ENCODE measurements at places on chromosomes 5 and 9. TPM values are rescaled to one million over a fixed set of nuclear protein-coding genes. Genes with fewer than 3 reads are reported as not detected.

DNA sequence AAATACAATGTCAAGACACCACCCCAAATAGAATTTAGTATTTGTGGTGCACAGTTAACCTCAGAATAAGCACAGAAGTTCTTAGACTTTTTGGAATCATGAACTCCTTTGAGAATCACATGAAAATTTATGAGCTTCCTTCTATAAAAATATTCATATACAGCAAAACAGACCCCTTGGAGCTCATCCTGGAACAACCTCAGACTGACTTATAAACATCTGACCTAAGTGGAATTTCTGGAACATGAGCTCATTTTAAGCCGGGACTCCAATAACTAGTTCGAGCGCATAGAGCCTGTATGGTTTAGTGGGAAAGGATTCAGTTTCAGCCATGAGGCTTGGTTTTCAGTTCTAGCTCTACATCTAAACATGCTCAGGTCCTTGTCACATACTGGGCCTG is 192.3 kb downstream of the DEPDC1B start:
- no peaks in the 10 kb centered on the region for H3K27me3 ChIP-seq
- H3K27ac ChIP-seq, result no peak overlapping the region
- DNase-seq, result no peak
- H3K4me1 ChIP-seq, result no peaks in the 10 kb centered on the region
- no peak overlapping the region for H3K4me3 ChIP-seq
- H3K36me3 ChIP-seq, result no peaks in the 10 kb centered on the region

DNA sequence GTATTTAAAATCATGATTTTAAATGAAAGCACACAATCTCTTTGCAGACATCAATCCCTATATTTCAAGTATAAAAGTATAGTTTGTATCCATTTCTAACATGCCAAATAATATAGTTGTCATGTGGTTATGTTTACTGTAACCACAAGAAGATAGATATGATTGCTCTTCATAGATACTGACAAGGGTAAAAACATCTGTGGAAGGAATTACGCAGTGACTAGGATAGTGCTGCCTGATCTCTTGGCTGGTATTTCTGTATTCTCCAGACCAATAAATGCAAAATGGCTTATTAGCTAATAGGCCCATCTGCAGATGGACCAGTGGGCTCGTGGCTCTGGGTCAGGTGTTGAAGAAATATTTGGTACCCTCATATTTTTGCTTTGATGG is 34.9 kb upstream of the FBN2 start:
- H3K4me1 ChIP-seq, result no peaks in the 10 kb centered on the region
- no peaks in the 10 kb centered on the region for H3K36me3 ChIP-seq
- H3K27me3 ChIP-seq, result no peaks in the 10 kb centered on the region
- H3K4me3 ChIP-seq, result no peak overlapping the region
- no peak for DNase-seq
- no peak overlapping the region for H3K27ac ChIP-seq

DNA sequence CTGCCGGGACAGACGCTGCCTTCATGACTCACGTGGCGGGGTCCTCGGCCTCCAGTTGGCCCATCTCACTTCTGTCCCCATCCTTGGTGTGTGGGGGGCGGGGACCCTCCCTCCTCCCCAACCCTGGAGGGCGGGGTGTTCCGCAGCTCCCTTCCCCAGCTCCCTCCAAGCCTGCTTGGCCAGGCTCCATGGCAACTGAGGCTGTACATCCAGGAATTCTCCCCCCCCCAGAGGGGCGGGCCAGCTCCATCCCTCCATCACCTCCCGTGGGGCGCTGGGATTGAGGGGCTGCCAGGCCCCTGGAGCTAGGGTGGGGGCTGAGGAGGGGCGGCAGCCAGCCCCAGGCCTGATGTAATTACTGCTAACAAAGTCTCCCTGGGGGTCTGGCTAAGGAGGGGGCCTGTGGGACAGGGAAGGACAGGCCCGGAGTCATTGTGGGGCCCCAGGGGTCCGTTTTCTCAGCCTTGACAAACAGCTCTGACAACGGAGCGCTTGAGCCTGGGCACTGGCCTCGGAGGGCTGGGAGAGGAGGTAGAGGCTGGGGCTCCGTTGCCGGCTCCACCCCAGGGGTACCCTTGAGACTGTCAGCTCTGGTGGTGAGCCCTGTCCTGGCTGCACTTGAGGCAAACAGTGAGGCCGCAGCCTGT is 8.0 kb downstream of the DIPK1B start:
- no peaks in the 10 kb centered on the region for H3K27me3 ChIP-seq
- H3K4me1 ChIP-seq, result peaks cover 2% of the 10 kb centered on the region
- no peak overlapping the region for H3K4me3 ChIP-seq
- peaks cover 26% of the 10 kb centered on the region for H3K36me3 ChIP-seq
- H3K27ac ChIP-seq, result no peak overlapping the region

DNA sequence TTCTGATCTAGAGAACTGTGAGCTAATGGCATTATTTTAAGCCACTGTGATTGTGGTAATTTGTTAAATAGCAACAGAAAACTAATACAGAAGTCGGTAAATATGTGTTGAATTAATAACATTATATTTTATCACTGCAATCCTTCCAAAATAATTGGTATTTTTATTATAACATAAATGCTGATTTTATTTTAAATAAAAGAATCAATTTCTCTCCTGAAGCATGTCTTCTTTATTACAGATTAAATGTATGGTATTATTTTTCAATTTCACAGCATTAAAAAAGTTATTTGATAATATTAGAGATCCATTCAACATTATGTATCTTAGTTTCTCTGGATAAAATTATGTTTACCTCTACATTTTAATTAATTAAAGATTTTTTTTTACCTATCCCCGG is 165.5 kb upstream of the EDIL3 start:
- no peaks in the 10 kb centered on the region for H3K36me3 ChIP-seq
- no peak for DNase-seq
- no peaks in the 10 kb centered on the region for H3K27me3 ChIP-seq
- no peak overlapping the region for H3K4me3 ChIP-seq

NTRK2 gene
- 0.12 TPM for total RNA-seq

- no peak overlapping the region for H3K27ac ChIP-seq
- H3K36me3 ChIP-seq, result no peaks in the 10 kb centered on the region
- H3K4me1 ChIP-seq, result no peaks in the 10 kb centered on the region
- no peaks in the 10 kb centered on the region for H3K27me3 ChIP-seq
- H3K4me3 ChIP-seq, result no peak overlapping the region
These were observed 75.4 kb downstream of the STK32A start for GRCh38 chr5:147310059-147310704.

DNA sequence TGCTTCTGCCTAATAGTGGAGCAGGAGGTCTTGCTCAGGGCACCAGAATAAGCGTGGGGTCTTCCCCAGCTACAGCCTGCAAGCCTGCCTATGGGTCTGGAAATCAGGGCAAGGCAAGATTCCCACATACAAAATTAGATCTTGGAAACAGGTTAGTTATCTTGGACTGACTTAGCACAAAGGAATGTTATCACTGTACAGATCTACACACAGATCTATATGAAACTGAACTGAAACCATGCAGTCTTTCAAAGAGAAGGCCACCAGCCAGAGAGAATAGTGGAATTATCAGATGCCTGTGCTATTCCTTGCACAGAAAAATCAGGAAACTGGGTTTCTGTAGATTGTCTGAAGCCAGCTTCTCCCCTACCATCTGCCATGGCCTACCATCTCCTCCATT is 585.7 kb downstream of the ACTL7B start:
- no peaks in the 10 kb centered on the region for H3K27me3 ChIP-seq
- no peak overlapping the region for H3K4me3 ChIP-seq
- no peaks in the 10 kb centered on the region for H3K4me1 ChIP-seq

PIP5K1B gene
- 0.47 TPM for total RNA-seq

ZFP2 gene
- total RNA-seq, result 0.30 TPM

DNA sequence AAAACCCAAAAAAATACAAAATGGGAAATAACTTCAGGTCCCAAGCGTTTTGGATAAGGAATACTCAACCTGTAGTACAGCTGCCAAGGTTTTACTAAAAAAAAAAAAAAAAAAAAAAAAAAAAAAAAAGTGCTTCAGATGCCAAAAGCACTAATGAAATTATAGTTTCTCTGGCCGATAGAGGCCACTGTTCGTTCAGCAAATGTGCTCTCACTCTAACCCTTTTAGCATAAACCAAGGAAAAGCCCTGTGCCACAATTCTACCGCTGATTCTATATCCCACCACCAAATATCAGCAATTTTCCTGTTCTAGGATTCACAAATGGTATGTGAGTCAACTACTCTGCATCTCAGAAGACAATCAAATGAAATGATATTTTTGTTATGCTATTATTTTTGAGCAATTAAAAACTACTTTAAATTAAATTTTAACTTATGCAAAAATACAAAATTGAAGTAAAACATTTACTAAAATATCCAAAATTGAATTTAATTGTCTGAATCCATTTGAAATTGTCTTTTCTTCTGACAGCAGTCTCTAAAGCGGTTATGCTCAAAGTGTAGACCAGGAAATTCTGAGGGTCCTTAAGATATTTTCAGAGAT is 79.8 kb downstream of the RICTOR start:
- no peaks in the 10 kb centered on the region for H3K27me3 ChIP-seq
- H3K4me3 ChIP-seq, result no peak overlapping the region
- no peaks in the 10 kb centered on the region for H3K4me1 ChIP-seq
- H3K27ac ChIP-seq, result no peak overlapping the region

PCDHA12 gene
- not detected for total RNA-seq

GRCh38 chr5:52523701-52524100 is 264.0 kb upstream of the ITGA1 start:
- no peaks in the 10 kb centered on the region for H3K4me1 ChIP-seq
- no peaks in the 10 kb centered on the region for H3K36me3 ChIP-seq
- no peak overlapping the region for H3K27ac ChIP-seq
- no peak overlapping the region for H3K4me3 ChIP-seq
- no peak for DNase-seq

PPP2R2B gene
- 16.7 TPM for total RNA-seq

DNA sequence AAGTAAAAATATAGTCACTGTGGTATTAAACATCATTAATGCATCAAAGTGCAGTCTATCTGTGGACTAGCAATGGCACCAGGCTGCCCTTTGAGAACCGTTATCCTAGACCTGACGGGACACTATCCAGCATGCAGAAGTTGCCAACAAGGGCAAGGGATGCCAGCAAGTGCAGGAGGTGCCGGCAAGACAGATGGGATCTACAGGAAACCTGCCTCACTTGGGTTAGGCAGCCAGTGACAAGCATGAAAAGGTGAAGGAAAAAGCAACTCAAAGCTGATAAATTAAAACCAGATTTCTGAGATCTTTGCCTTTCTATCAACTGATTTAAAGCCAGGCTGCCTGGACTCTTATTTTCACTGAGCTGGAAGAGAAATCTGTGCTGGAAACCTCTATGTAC is 315.2 kb upstream of the PDE4D start:
- H3K4me1 ChIP-seq, result no peaks in the 10 kb centered on the region
- no peak for DNase-seq
- no peaks in the 10 kb centered on the region for H3K27me3 ChIP-seq
- no peak overlapping the region for H3K4me3 ChIP-seq
- no peaks in the 10 kb centered on the region for H3K36me3 ChIP-seq

- no peaks in the 10 kb centered on the region for H3K36me3 ChIP-seq
- no peak overlapping the region for H3K4me3 ChIP-seq
- H3K4me1 ChIP-seq, result no peaks in the 10 kb centered on the region
- DNase-seq, result no peak
- no peak overlapping the region for H3K27ac ChIP-seq
- H3K27me3 ChIP-seq, result no peaks in the 10 kb centered on the region
These were observed 116.6 kb downstream of the SH3GL2 start for GRCh38 chr9:17695482-17695881.

SIT1 gene
- 76.9 TPM for total RNA-seq

DNA sequence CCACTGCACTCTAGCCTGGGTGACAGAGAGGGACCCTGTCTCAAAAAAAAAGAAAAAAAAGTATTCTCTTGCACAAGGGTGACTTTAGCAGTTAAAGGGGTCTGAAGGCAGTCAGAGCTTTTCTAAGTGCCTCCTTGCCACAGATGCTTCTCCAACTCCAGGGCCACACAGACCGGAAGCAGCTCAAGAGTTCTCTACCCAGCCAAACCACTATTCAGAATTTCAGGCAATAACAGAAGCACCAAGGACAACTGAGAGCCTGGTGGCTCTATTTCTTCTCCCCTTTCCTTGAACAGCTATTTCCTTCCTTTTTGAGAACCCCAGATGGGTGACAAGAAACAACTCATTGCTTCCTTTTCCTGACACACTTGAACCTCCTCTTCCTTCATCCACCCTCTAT is 2.2 kb downstream of the FAM219A start:
- no peaks in the 10 kb centered on the region for H3K27me3 ChIP-seq
- H3K4me1 ChIP-seq, result peaks cover 22% of the 10 kb centered on the region
- H3K36me3 ChIP-seq, result no peaks in the 10 kb centered on the region
- no peak overlapping the region for H3K4me3 ChIP-seq
- DNase-seq, result no peak

GRCh38 chr5:142432369-142432863 is 107.6 kb upstream of the SPRY4 start:
- H3K27me3 ChIP-seq, result no peaks in the 10 kb centered on the region
- peak overlapping the region; percentile 2 for H3K4me3 ChIP-seq
- peak; percentile 19 for DNase-seq

PDGFRB gene
- not detected for total RNA-seq

DNA sequence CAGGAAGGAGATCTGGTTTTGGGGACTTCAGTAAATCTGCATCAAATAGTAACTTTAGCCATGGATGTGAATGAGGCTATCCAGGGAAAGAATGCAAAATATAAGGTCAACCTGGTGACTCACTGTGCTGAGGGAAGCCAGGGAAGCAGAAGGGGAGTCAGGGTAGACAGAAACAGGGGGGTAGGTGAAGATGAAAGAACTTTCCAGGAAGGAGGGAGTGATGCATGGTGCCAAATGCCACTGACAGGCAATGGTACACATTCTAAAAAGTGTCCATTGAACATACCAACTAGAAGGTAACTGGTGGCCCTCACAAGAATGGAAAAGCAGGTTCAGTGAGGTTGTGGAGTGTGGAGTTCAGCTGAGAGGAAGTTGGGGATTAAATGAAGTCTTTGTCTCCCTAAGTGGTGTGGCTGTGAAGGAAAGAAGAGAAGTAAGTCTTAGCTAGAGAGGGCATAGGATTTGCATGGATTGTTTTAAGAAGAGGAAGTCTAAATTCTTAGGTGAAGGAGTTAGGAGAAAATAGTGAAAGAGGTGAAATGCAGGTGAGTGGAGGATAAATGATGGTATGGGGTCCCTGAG is 35.5 kb downstream of the PALM2AKAP2 start:
- no peak overlapping the region for H3K27ac ChIP-seq
- H3K27me3 ChIP-seq, result peaks cover 10% of the 10 kb centered on the region
- H3K4me3 ChIP-seq, result no peak overlapping the region
- no peak for DNase-seq

PCDHGA4 gene
- not detected for total RNA-seq

PRR16 gene
- total RNA-seq, result not detected

DNA sequence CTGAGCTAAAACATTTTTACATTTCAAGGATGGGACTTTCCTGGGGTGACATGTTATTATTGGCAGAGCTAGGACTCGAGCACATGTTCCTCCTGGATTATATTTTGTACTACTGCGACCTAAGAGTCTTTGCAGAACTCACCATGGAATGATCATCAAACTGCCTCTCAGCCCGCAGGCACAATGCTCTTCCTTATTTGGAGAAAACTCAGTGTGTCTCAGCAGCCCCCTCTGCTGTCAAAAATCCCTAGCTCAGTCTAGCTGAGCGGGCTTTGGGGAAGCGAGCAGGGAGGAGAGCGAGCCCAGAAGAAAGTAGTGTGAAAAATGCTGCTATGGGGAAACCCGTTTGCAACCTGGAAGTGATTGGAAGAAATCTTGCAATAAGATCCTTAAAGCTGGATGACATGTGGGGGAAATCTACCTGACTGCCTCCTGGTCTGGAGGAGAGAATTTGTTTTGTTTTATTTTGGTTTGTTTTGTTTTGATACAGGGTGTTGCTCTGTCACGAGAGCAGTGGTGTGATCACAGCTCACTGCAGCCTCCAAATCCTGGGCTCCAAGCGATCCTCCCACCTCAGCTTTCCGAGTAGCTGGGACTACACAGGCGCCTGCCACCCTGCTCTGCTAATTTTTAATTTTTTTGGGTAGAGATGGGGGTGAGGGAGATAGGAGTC is 89.9 kb upstream of the CLINT1 start:
- peak overlapping the region; percentile 2 for H3K4me3 ChIP-seq
- H3K27ac ChIP-seq, result no peak overlapping the region
- DNase-seq, result peak; percentile 67
- H3K36me3 ChIP-seq, result no peaks in the 10 kb centered on the region
- no peaks in the 10 kb centered on the region for H3K4me1 ChIP-seq
- H3K27me3 ChIP-seq, result peaks cover 3% of the 10 kb centered on the region
